CD4-positive, CD25-positive, alpha-beta regulatory T cell (primary cell): ENCODE measurements at places on chromosomes 5 and 9. TPM values are rescaled to one million over a fixed set of nuclear protein-coding genes. Genes with fewer than 3 reads are reported as not detected.

- no peak overlapping the region for H3K27ac ChIP-seq
- no peak for DNase-seq
- H3K36me3 ChIP-seq = no peaks in the 10 kb centered on the region
- H3K4me1 ChIP-seq = no peaks in the 10 kb centered on the region
Measured at GRCh38 chr5:162529886-162530285, 462.3 kb downstream of the GABRG2 start.

DNA sequence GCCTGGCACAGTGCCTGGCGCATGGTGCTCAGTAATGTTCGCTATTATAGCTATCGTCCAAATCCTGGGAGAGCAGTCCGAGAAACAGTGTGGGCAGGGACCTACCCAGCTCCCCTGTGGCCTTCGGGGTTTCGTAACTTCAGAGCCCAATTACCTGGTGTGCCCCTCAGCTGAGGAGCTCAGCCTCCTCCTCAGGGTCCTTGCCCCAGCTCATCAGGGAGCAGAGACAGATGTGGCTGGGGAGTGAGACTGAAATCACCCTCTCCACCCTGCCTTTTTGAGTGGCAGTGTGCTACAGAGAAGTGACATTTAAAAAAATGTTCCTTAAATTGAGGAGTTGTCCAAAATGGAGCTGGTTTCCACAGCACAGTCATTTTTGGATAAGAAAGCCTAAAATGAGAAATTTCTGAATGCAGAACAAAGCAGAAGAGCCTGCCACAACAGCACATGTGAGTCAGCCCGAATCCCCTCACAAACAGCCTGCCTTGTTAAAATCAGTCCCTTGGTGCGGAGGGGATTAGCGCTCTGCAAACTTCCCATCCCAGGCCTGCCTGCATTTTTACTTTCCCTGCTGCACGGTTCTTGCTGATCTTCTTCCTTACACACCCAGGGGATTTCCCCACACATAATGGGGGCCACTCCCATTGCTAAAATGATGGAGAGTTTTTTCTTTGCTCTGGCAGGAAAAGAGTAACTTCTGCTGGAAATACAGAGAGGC lies 78.1 kb upstream of the PITX1 start:
- H3K36me3 ChIP-seq = no peaks in the 10 kb centered on the region
- no peaks in the 10 kb centered on the region for H3K4me1 ChIP-seq
- no peak for DNase-seq
- no peak overlapping the region for H3K27ac ChIP-seq
- H3K4me3 ChIP-seq = no peak overlapping the region

- H3K4me1 ChIP-seq = no peaks in the 10 kb centered on the region
- no peaks in the 10 kb centered on the region for H3K27me3 ChIP-seq
- DNase-seq = no peak
- H3K36me3 ChIP-seq = no peaks in the 10 kb centered on the region
- H3K27ac ChIP-seq = no peak overlapping the region
Measured at GRCh38 chr9:135077497-135078200, 9.8 kb upstream of the OLFM1 start.

GRCh38 chr5:68562308-68562707 lies 346.8 kb downstream of the PIK3R1 start:
- H3K27me3 ChIP-seq = peaks cover 5% of the 10 kb centered on the region
- no peak for DNase-seq
- no peak overlapping the region for H3K4me3 ChIP-seq
- no peak overlapping the region for H3K27ac ChIP-seq
- H3K36me3 ChIP-seq = no peaks in the 10 kb centered on the region

- no peaks in the 10 kb centered on the region for H3K4me1 ChIP-seq
- H3K27me3 ChIP-seq = no peaks in the 10 kb centered on the region
- no peak overlapping the region for H3K4me3 ChIP-seq
- no peaks in the 10 kb centered on the region for H3K36me3 ChIP-seq
- no peak for DNase-seq
Measured at GRCh38 chr5:136308212-136308795, 57.0 kb downstream of the TRPC7 start.

DNA sequence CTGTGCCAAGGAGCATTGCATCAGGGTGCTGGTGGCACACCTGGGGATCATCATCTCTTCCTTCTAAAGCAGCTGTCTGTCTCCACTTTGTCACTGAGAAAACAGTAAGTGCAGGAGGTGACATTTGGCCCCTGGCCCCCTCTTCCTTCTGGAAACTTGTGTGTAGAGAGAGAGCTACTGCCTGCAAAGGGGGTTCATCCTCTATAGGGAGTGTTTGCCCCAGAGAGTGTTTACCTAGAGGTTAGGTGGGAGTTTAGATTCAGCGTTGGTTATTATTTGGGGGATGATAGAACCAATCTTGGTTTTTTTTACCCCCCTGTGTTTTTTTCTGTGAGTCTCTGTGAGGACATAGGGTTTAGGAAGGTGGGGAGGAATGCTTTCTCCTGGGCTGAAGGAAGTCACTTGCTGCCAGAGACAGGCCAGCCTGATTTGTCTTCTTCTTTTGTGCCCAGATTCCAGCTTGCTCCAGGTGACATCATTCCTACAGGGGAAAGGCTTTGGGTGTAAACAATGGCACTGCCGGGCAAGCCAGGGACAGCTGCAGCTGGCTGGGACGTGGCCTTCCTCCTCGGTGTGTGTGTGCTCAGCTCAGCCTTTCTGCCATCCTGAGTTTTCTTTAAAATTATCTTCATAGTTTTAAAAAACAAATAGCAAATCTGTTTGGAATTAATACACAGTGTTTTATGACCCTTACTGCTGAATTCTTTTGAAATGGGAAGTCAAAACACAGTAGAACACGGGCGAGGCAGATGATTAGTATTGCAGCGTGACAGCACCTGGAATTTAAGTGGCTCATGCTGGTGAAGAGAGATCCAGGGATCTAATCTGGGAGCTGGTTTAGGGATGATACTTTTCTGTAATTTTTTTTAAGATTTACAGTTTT lies 24.5 kb downstream of the PRRC2B start:
- H3K27ac ChIP-seq = no peak overlapping the region
- H3K4me3 ChIP-seq = peak overlapping the region; percentile 63
- DNase-seq = no peak
- peaks cover 11% of the 10 kb centered on the region for H3K36me3 ChIP-seq
- H3K27me3 ChIP-seq = no peaks in the 10 kb centered on the region

GRCh38 chr9:32709871-32710270 lies 73.5 kb upstream of the TMEM215 start:
- no peak overlapping the region for H3K27ac ChIP-seq
- no peaks in the 10 kb centered on the region for H3K36me3 ChIP-seq
- no peak for DNase-seq

DNA sequence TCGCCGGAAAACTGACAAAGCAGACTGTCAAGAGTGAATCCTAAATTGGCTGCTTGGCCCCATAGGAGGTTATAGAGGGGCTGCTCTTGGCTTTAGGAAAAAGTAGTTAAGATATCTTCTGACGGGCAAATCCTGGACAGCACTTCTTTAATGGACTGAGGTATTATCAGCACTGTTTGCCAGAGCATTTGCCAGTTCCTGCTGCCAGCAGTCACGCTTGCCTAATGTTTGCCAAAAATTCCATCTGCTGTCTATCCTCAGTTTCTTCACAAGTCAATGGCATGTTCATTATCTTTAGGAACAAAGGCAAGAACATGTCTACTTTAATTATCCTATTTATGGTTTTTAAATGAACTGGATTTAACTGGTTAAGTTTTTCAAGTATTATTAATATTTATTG lies 25.8 kb upstream of the SREK1 start:
- no peak overlapping the region for H3K27ac ChIP-seq
- no peaks in the 10 kb centered on the region for H3K4me1 ChIP-seq
- DNase-seq = no peak

DNA sequence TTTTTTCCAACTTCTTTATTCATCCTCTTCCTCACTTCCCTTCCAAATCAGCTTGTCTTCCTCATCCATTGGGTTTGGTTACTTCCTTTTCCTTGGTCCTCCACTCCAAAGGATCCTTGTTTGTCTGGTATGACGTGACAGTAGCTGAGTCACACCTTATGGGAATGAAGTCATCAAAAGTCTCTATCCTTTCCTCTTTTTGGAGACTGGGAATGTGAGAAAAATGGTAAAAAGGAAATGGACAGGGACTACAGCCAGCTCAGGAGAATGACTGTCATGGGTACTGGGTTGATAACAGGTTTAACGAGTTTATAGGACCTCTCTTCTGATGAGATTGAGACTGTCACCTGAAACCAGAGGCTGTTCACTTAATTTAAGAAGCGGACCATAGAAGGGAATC lies 76.2 kb upstream of the MYO10 start:
- no peak overlapping the region for H3K27ac ChIP-seq
- H3K27me3 ChIP-seq = no peaks in the 10 kb centered on the region
- H3K36me3 ChIP-seq = no peaks in the 10 kb centered on the region
- H3K4me3 ChIP-seq = no peak overlapping the region
- no peak for DNase-seq

DNA sequence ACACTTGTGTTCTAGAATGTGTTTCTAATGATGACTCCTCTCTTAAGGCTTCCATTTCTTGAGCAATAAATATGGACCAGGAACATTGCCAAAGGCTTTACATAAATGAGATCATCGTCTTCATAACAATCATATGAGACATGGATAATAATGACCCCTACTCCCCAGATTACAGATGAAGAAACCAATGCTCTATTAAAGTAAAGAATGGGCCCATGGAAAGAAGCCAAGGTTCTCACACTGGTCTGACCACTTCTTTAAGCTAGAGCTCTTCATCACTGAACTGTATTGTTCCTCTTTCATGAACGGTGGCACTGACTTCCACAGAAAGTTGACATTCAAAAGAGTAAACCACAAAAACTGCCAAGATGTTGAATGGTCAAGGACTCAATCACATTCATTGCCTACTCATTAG lies 65.3 kb downstream of the MARCHF3 start:
- no peak for DNase-seq
- no peaks in the 10 kb centered on the region for H3K4me1 ChIP-seq
- H3K27me3 ChIP-seq = no peaks in the 10 kb centered on the region
- H3K4me3 ChIP-seq = no peak overlapping the region
- no peaks in the 10 kb centered on the region for H3K36me3 ChIP-seq

GRCh38 chr5:26470439-26470838 lies 567.9 kb downstream of the CDH9 start:
- no peak overlapping the region for H3K27ac ChIP-seq
- DNase-seq = no peak
- H3K27me3 ChIP-seq = no peaks in the 10 kb centered on the region

- no peak for DNase-seq
- no peaks in the 10 kb centered on the region for H3K36me3 ChIP-seq
- H3K4me1 ChIP-seq = no peaks in the 10 kb centered on the region
- no peak overlapping the region for H3K27ac ChIP-seq
- H3K27me3 ChIP-seq = no peaks in the 10 kb centered on the region
Measured at GRCh38 chr5:87885758-87886157, 382.9 kb downstream of the TMEM161B start.

- H3K27ac ChIP-seq = no peak overlapping the region
- DNase-seq = no peak
- H3K4me1 ChIP-seq = no peaks in the 10 kb centered on the region
Measured at GRCh38 chr9:78399153-78399552, 102.2 kb downstream of the PSAT1 start.

DNA sequence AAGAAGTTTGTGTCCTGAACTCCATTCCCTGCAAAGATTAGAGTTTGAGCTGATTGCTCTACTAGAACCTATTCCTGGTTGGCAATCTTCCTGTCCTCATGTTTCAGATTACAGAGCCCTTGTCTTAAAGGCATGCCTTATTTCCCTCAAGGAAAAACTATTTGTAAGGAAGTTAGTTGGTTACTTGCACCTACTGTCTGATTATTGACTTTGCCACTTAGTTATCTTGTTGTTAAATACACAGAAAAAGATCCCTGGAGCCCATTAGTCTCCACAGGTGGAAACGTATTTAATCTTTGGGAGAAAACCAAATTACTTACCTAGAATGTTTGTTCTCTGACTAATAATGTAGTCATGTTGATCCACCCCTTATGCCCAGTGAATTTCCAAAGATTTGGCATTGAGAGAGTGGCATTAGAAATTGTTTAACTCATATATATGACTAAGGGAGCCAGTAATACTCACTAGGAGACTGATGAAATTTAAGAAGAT lies 132.3 kb upstream of the ELL2 start:
- no peak for DNase-seq
- no peak overlapping the region for H3K4me3 ChIP-seq
- H3K36me3 ChIP-seq = no peaks in the 10 kb centered on the region
- no peaks in the 10 kb centered on the region for H3K27me3 ChIP-seq
- H3K27ac ChIP-seq = no peak overlapping the region

- H3K4me3 ChIP-seq = no peak overlapping the region
- no peak overlapping the region for H3K27ac ChIP-seq
- H3K27me3 ChIP-seq = no peaks in the 10 kb centered on the region
- H3K4me1 ChIP-seq = no peaks in the 10 kb centered on the region
- H3K36me3 ChIP-seq = no peaks in the 10 kb centered on the region
Measured at GRCh38 chr5:143198332-143198731, 205.2 kb downstream of the NR3C1 start.

GRCh38 chr5:94691291-94691690 lies 72.8 kb downstream of the SLF1 start:
- H3K36me3 ChIP-seq = peaks cover 35% of the 10 kb centered on the region
- no peak overlapping the region for H3K4me3 ChIP-seq
- no peak overlapping the region for H3K27ac ChIP-seq
- H3K27me3 ChIP-seq = no peaks in the 10 kb centered on the region
- DNase-seq = no peak

- no peak overlapping the region for H3K27ac ChIP-seq
- no peaks in the 10 kb centered on the region for H3K4me1 ChIP-seq
- no peak overlapping the region for H3K4me3 ChIP-seq
- H3K36me3 ChIP-seq = no peaks in the 10 kb centered on the region
Measured at GRCh38 chr5:145104106-145104505, 731.0 kb downstream of the PRELID2 start.

GRCh38 chr9:135666534-135667462 lies 3.7 kb downstream of the LCN9 start:
- no peak overlapping the region for H3K4me3 ChIP-seq
- no peak overlapping the region for H3K27ac ChIP-seq
- no peaks in the 10 kb centered on the region for H3K27me3 ChIP-seq

- DNase-seq = no peak
- H3K36me3 ChIP-seq = no peaks in the 10 kb centered on the region
- H3K4me1 ChIP-seq = no peaks in the 10 kb centered on the region
- H3K27ac ChIP-seq = no peak overlapping the region
- no peaks in the 10 kb centered on the region for H3K27me3 ChIP-seq
Measured at GRCh38 chr5:23157169-23157568, 304.0 kb upstream of the CDH12 start.

DNA sequence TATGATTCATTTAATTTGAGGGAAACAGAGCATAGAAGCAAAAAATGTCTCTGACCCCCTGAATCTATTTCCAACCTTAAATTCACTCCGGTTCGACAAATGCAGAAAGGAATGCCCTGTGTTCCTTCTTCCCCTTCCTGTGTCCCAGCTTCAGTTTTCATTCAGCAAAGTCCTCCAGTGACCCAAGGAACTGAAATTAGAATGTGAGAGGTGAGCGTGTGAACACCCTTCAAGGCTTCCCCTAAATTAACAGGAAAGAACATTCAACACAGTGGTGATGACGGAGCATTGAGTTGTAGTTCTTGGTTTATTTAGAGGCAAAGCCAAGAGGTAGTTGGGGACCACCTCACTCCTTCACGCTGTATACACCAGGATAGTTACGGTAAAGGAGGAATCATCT lies 97.6 kb upstream of the CTSL start:
- no peaks in the 10 kb centered on the region for H3K36me3 ChIP-seq
- DNase-seq = no peak
- no peaks in the 10 kb centered on the region for H3K4me1 ChIP-seq
- no peaks in the 10 kb centered on the region for H3K27me3 ChIP-seq
- no peak overlapping the region for H3K27ac ChIP-seq

TTLL11 gene
- polyA plus RNA-seq = 5.1 TPM

HMCN2 gene
- polyA plus RNA-seq = not detected

QSOX2 gene
- 0.46 TPM for polyA plus RNA-seq

ZDHHC11B gene
- not detected for polyA plus RNA-seq

MTRR gene
- polyA plus RNA-seq = 50.0 TPM

C5orf46 gene
- polyA plus RNA-seq = not detected

AIF1L gene
- polyA plus RNA-seq = not detected

CKS2 gene
- polyA plus RNA-seq = 43.6 TPM

RNF145 gene
- 11.0 TPM for polyA plus RNA-seq

TEX48 gene
- polyA plus RNA-seq = not detected

CSNK1G3 gene
- polyA plus RNA-seq = 20.7 TPM

SARDH gene
- 9.7 TPM for polyA plus RNA-seq

TTF1 gene
- 8.1 TPM for polyA plus RNA-seq
